Right ventricle myocardium superior (tissue), 1 donor: ENCODE measurements at places on chromosomes 4 and X. TPM values are rescaled to one million over a fixed set of nuclear protein-coding genes. Genes with fewer than 3 reads are reported as not detected.
A peak's percentile ranks its signal among the peaks of the same experiment; 100 is the strongest.

GRCh38 chr4:22487328-22487727 lies 28.5 kb downstream of the ADGRA3 start:
- no peak for DNase-seq

DNA sequence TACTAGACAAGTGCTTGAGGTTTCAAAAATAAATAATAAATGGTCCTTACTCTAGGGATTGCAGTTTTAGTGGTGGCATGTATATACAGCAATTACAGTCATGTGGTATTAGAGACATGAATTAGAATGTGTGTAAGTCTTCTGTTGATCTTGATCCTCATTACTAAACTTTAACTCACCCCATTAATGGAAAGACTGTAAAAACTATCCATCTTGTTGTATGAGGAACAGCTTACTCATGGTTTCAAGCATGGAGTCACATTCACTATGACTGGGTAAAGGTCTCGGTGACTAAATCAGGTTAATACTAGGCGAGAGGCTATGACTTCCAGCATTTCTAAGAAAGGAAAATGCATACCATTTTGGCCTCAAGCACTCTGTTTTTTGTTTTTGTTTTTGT lies 107.0 kb upstream of the HPGD start:
- no peak for DNase-seq

DNA sequence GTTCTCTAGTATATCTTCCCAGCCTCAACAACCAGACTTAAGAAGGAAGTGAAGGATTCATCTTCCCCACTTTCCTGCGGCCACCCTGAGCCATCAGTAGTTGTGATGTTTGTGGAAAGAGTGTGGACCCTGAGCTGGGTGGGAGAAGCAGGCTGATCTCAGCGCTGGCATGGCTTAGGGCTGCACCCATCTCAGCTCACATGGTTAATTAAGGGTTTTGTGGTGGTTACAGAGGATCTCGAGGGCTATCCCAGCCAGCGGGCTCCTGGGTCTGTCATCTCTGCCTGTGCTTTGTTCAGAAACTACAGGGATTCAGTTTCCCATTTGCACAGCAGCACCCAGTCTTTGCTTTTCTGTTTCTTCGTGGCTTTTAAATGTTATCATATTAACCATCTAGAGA lies 163.4 kb downstream of the PTTG2 start:
- DNase-seq = no peak

The NSUN7 gene
- total RNA-seq = 1.5 TPM

- no peak for DNase-seq
Observed at GRCh38 chrX:95101851-95102390, 1427.9 kb downstream of the FAM133A start.

The ALAS2 gene
- 0.51 TPM for total RNA-seq

The PACRGL gene
- total RNA-seq = 6.1 TPM

The ZFP92 gene
- total RNA-seq = 0.65 TPM

- no peak for DNase-seq
Observed at GRCh38 chr4:95963456-95963855, 123.6 kb downstream of the PDHA2 start.

DNA sequence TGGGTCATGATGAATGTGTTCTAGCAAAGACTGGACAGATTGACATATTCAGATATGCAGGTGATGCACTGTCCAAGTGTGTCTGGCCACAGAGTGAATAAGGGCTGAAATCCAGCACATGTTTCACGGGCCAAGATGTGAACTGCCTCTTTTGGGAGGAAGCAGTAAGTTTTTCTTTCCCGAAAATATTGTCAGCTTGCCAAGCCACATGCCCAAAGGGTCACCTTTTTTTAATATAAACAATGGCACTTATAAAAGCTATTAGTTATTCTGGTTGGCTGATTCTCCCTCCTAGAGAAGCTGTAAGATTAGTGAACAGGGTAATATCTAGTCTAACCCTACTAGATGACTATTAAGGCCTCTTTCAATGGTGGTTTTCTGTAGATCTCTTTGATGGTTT lies 1.5 kb upstream of the EDNRA start:
- no peak for DNase-seq

GRCh38 chr4:120524237-120524636 lies 398.3 kb downstream of the PRDM5 start:
- DNase-seq = no peak

DNA sequence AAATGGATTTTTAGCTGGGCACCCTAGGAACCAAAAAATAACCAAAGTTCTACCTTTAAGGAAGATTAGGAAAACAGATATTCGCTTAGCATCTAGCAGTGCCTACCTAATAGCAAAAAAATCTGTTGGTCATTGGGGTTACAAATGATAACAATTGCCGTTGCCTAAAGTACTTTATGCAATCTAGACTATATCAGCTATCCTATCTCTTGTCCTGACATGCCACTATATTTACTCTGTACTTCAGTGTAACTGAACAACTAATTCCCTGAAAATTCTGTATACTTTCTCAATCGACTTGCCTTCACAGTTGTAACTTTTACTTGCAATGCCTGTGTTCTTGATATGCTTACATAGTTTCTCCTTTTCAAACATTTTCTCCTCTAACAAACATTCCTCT lies 282.9 kb upstream of the PCDH7 start:
- no peak for DNase-seq

DNA sequence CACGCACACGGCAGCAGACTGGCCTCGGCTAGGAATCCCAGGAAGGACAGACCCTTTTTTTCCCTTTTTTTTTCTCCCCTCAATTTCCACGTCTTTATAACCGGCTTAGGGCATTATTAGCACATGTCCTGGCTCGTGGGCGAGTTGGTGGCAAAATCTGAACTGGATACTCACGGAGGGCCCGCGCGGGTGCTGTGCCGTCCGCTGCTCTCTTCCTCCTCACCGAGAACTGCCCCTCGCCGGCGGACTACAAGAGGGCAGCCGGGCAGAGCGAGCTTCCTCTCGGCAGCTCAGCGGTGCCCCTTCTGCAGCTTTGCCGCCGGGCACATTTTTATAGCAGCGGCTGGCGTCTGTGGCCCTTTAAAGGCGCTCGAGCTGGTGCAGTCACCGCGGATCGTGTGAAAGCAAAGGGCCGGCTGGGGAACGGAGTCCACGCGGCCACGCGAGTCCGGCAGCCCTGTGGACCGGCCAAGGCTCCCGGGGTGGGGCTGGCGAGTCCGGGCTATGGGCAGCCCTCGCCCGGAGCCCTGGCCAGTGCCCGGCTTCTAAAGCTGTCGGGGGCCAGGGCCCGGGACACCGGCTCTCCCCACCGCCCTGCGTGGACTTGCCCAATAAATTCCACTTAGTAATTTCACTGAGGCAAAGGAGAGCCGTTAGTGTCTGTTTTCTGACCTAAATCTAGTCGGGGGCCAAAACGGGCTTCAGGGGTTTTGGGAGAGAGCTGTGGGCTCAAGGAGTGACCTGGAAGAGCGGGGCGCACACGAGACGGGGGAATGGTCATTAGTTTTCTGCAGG lies 1.3 kb upstream of the CITED1 start:
- peak; percentile 63 for DNase-seq

The FMR1NB gene
- total RNA-seq = not detected

The TRAM1L1 gene
- total RNA-seq = 0.56 TPM

The APBB2 gene
- total RNA-seq = 22.5 TPM

DNA sequence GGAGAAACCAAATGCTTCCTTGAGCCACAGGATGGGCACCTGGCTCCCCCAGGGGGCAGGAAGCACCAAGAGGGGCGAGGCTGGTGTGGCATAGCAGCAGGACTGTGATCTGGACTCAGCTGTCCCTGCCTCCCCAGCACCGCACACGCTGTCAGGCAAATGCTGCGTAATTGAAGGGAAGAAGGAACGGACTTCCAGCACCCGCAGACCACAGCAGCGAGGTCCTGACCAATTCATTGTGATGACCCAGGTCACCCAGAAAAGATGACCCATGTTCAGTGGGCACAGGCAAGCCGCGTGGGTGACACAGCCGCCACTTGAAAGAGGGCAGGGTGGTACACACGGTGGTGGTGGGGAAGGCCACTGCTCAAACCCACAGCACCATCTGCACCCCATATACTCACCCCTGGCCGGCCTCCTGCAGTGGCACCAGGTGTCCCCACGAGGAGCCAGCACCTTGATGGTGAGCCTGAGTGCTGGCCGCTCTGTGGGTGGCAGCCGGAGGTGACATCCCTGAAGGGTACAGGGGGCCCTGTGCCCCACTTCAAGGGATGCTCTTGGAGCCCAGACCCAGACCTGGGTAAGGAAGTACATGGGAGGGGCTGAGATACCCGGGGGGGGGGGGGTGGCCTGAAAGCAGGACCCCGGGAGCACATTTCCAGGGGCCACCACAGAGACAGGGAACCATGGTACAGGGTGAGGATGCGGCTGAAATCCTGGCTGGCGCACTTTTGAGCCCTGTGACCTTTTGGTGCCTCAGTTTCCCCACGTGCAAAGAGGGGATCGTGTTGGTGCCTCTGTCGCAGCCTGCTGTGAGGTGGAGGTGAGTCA lies 11.5 kb downstream of the NAT8L start:
- peak; percentile 16 for DNase-seq

- no peak for DNase-seq
Observed at GRCh38 chr4:92014067-92014466, 289.7 kb upstream of the GRID2 start.

DNA sequence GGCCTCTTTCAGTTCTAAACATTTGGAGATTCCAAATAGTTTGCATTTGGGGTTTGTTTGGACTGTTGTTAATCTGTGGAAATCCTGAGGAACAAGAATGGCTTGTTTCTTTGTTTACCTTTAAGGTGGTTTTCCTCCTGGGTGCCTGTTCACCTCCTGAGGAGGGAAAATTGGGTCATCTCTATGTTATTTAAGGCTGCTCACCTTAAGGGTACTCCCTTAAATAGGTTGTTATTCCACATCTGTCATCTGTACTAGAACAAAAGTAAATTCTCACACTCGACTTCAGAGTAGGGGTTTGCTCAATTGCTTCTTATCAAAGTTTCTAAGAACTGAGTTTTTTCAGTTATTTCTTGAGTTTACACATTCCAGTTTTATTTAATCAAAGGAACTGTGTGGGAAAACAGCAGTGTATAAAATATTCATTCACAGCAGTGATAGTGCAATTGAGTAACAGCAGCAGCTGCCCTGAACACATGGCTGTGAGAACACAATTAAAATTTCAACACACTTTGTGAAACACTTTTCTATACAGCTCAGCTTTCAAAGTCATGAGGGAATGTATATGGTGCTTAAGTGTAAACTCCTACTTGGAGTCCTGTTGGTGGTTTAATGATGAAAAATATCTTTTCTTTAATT lies 238.5 kb upstream of the PGRMC2 start:
- no peak for DNase-seq

GRCh38 chr4:6781561-6781960 lies 966 bp upstream of the KIAA0232 start:
- DNase-seq = no peak

The YY2 gene
- 0.35 TPM for total RNA-seq

GRCh38 chrX:152641996-152642395 lies 4.3 kb downstream of the GABRQ start:
- no peak for DNase-seq

GRCh38 chr4:6885953-6886557 lies 23.6 kb upstream of the TBC1D14 start:
- DNase-seq = peak; percentile 82

- DNase-seq = no peak
Observed at GRCh38 chrX:11374570-11374969, 81.4 kb downstream of the AMELX start.

GRCh38 chr4:36211084-36211483 lies 33.2 kb downstream of the ARAP2 start:
- DNase-seq = no peak

DNA sequence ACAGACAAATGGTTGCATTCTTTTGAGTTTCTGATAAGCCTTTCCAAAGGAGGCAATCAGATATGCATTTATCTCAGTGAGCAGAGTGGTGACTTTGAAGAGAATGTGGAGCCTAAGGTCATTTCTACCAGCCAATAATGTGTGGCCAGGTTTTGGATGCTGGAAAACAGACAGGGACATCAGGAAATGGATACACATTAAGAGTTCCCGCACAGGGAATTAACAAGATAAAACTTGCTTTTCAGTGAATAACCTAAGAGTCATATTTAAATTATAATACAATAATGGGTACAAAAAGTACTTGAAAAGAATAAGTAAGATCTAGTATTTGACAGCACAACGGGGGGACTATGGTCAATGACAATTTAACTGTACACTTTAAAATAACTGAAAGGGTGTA lies 492.3 kb upstream of the FAM241A start:
- DNase-seq = no peak

DNA sequence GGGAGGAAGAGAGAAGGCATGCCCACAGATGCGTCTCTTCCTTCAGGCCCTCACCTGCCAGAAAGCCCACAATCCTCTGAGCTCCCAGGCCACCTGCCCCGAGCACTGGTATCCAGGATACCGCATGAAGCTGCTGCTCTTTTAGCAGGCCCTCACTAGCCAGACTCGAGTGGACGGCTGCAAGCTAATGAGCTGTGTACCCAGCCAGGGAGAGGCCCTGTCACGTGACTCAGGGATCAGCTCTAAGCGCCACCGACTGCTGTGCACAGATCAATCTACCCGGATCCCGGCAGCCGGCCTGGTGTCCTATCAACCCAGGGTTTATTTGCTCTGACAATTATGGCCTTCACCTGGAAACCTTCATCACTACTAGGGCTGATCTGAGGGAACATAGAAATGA lies 39.0 kb downstream of the BCOR start:
- DNase-seq = no peak

DNA sequence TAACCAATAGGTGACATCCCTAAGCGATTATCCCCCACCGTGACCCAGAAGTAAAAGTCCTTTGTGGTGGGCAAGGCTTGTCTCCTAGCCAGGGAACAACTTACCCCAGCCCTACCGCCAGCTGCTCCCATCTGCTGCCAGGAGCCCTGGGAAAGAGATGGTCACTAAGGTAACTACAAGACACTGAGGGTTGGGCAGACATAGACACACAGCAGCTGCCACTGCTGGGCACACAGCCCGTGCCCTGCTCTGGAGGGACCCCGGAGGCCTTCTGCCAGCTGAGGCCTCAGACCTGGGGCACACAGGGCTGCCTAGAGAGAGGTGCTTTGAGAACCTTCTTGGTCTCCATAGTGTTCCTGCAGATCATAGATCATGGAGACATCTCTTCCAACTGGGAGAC lies 53.0 kb upstream of the PROM1 start:
- DNase-seq = no peak

DNA sequence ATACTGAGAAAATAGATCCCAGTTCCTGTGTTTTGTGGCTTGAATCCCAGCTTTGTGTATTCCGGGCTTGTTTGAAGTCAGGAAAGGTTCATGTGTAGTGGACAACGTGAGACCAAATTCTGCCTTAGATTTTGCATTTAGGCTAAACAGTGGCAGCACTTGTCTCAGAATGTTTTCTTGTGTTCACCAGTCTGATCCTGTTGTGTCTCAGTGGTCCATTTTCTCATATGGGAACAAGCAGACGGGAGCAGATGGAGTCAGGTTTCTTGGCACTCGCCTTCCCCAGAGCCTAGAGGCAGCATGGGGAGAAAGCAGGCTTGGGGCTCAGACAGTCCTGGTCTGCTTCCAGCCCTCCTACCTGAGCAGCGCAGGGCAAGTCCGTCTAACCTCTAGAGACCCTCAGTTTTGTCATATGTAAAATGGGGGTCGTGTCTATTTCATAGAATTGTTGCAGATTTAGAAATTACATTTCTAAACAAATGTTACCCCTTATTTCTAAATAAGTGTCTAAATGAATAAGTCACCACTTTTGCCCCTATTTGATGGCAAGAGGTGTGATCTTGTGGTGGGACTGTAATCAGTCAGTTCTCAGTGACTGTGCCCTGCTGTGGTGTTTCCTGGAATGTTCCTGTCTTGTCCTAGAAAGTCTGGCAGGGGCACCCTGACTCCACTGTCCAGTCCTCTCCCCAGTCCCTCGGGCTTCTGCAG lies 28.3 kb upstream of the MSANTD1 start:
- no peak for DNase-seq
